Upper lobe of left lung (tissue), 6 donors: ENCODE measurements at places on chromosomes 7 and 10. TPM values are rescaled to one million over a fixed set of nuclear protein-coding genes. Genes with fewer than 3 reads are reported as not detected.
A peak's percentile ranks its signal among the peaks of the same experiment; 100 is the strongest.

GRCh38 chr10:101617824-101618568 lies 29.9 kb downstream of the DPCD start:
- H3K4me1 ChIP-seq: no peaks in the 10 kb centered on the region
- no peak for DNase-seq
- no peak overlapping the region for H3K27ac ChIP-seq
- no peak overlapping the region for H3K4me3 ChIP-seq
- H3K27me3 ChIP-seq: no peaks in the 10 kb centered on the region

- H3K36me3 ChIP-seq: no peaks in the 10 kb centered on the region
- H3K27me3 ChIP-seq: no peaks in the 10 kb centered on the region
- H3K4me1 ChIP-seq: peaks cover 13% of the 10 kb centered on the region
- no peak within 1 kb of the TSS for H3K27ac ChIP-seq
- peak; percentile 58 for DNase-seq
Observed at GRCh38 chr10:93566435-93567276, at the start of gene FFAR4. Gene FFAR4, plus strand, starts transcription at chr10:93566665. Its CDS starts 56 bp downstream, at chr10:93566721.

Gene UROS
- total RNA-seq: 32.4 TPM

DNA sequence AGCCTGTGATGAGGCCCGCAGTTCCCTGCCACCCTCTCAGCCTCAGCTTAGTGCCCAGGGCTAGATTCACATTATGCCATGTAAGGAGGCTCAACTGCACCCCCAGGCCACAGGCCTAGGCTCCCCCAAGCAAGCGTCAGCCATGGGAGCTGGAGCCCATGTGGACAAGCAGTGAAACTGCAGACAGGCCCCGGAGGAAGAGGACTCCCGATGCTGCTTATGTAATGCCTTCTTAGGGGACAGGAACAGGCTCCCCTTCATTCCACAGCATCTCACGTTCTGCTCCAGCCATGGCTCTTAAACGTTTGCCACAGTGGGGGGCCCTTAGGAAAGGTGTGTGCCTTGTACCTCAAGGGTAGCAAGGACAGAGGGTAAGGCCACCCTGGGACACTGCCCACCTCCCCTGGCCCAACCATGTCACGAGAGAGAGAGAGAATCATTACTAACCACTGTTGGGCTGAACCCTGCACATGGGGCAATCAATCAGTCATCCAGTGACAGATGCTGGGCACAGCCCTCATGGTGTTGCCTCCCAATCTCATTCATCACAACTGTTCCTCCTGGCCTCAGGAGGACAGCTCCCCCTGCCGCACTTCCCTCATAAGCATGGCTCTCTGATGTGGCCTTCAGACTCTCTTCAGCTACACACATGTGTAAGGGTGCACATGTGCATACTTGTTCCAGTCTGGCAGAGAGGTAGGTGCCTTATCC lies 263.0 kb downstream of the GRID1 start:
- no peak overlapping the region for H3K27ac ChIP-seq
- no peak overlapping the region for H3K4me3 ChIP-seq
- H3K36me3 ChIP-seq: no peaks in the 10 kb centered on the region
- DNase-seq: no peak

Gene SLC39A12
- 0.34 TPM for total RNA-seq

GRCh38 chr7:46767071-46767470 lies 814.8 kb downstream of the TNS3 start:
- no peak overlapping the region for H3K4me3 ChIP-seq
- H3K36me3 ChIP-seq: no peaks in the 10 kb centered on the region
- no peaks in the 10 kb centered on the region for H3K27me3 ChIP-seq
- no peak for DNase-seq
- H3K4me1 ChIP-seq: no peaks in the 10 kb centered on the region

DNA sequence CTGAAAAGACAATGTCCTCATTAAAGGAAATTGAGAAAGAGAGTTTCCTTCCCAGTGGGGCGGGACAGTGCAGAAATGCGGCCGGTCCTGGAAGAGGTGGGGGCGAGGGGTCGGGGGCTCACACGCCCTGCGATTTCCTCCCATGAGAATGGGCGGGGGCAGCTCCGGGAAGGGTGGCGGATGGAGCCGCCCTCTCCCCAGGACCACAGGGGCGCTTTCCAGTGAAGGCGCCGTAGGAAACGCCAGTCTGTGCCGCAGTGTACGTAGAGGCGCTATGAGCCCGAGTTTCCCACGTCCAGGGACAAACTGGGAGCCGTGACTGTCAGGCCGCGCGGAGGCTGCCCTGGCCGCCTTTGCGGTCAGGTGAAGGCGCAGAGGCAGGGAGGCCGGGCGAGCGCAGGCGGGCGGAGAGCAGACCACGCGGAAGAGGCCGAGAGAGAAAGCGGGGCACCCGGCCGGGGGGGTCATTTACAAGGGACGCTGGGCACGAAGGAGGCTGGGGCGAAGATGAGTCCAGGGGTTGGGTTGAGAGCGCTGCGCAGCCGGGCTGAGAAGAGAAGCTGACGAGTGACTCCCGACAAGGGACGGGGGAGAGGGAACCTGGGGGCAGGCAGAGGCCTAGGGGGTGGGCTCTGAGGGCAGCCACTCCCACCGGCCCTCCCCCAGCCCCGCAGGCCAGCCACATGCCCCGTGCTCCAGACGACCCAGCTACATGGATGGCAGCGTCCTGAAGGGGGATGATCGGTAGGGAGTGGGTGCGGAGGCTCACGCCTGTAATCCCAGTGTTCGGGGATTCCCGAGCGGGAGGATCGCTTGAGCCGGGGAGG lies 45.0 kb downstream of the ALOX5 start:
- peaks cover 42% of the 10 kb centered on the region for H3K4me1 ChIP-seq
- peak overlapping the region; percentile 59 for H3K4me3 ChIP-seq
- H3K36me3 ChIP-seq: no peaks in the 10 kb centered on the region
- peak overlapping the region; percentile 96 for H3K27ac ChIP-seq

Gene SLC25A28
- total RNA-seq: 53.4 TPM

Gene C10orf53
- not detected for total RNA-seq

- H3K36me3 ChIP-seq: no peaks in the 10 kb centered on the region
- no peak for DNase-seq
- H3K4me1 ChIP-seq: no peaks in the 10 kb centered on the region
- H3K27me3 ChIP-seq: no peaks in the 10 kb centered on the region
- H3K4me3 ChIP-seq: no peak overlapping the region
Observed at GRCh38 chr7:43303740-43304241, 191.3 kb downstream of the HECW1 start.

Gene CPA4
- not detected for total RNA-seq

- peaks cover 23% of the 10 kb centered on the region for H3K4me1 ChIP-seq
- DNase-seq: no peak
- no peaks in the 10 kb centered on the region for H3K36me3 ChIP-seq
- H3K27me3 ChIP-seq: no peaks in the 10 kb centered on the region
- no peak overlapping the region for H3K27ac ChIP-seq
Observed at GRCh38 chr10:77872151-77872946, 54.2 kb downstream of the DLG5 start.

DNA sequence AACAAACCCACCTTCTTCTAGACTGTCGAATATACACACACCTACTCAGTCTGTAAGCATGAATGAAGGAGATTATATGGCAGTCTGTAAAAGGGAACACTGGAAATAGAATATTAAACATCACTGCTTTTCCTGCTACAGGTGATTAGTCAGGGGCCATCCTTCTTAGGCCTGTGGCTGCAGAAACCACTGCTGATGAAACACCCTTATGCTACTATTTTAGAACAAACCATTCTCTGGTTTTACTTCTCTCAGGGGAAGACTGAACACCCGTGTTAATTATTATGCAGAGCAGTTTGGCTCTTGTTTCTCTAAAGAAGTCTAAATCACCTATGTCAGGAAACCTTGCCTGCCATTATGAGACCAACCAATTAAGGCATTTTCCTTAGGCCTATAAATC lies 351.1 kb upstream of the KLF6 start:
- no peaks in the 10 kb centered on the region for H3K36me3 ChIP-seq
- peaks cover 3% of the 10 kb centered on the region for H3K4me1 ChIP-seq
- DNase-seq: no peak
- H3K4me3 ChIP-seq: no peak overlapping the region
- H3K27ac ChIP-seq: no peak overlapping the region

- H3K4me3 ChIP-seq: no peak overlapping the region
- no peak for DNase-seq
- H3K27ac ChIP-seq: no peak overlapping the region
- H3K27me3 ChIP-seq: no peaks in the 10 kb centered on the region
- H3K36me3 ChIP-seq: no peaks in the 10 kb centered on the region
Observed at GRCh38 chr10:46171661-46172060, 115.1 kb upstream of the ANTXRL start.

- H3K27me3 ChIP-seq: no peaks in the 10 kb centered on the region
- H3K4me3 ChIP-seq: no peak overlapping the region
- DNase-seq: no peak
- no peaks in the 10 kb centered on the region for H3K36me3 ChIP-seq
Observed at GRCh38 chr10:131591936-131592335, 280.4 kb upstream of the TCERG1L start.

- no peak for DNase-seq
- H3K27ac ChIP-seq: no peak overlapping the region
- H3K4me3 ChIP-seq: no peak overlapping the region
- H3K27me3 ChIP-seq: no peaks in the 10 kb centered on the region
Observed at GRCh38 chr10:118952493-118953295, 76.8 kb upstream of the NANOS1 start.

DNA sequence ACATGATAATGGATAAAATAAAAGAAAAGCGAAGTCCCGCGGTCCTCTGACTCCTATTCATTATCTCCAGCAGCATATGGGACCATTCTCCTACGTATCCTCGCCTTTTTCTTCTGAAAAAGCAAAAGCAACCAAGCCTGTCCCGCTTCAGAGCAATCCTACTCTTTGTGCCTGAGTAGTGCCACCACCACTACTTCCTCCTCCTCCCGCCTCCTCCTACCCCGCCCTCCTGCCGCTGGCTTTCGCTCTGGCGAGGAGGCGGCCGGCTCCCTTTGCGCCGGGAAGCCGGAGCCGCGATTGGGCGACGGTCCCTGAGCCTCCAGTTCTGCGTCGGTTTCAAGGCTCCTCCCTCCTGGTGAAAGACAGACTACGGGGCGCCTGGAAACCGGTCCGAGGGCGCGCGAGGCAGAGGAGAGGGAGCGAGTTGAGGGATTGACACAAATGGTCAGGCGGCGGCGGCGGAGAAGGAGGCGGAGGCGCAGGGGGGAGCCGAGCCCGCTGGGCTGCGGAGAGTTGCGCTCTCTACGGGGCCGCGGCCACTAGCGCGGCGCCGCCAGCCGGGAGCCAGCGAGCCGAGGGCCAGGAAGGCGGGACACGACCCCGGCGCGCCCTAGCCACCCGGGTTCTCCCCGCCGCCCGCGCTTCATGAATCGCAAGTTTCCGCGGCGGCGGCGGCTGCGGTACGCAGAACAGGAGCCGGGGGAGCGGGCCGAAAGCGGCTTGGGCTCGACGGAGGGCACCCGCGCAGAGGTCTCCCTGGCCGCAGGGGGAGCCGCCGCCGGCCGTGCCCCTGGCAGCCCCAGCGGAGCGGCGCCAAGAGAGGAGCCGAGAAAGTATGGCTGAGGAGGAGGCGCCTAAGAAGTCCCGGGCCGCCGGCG lies at the start of gene FZD1:
FZD1 (plus strand) TSS at position 388 of the 878 bp plus-strand sequence; CDS start at position 836, 448 bp downstream.
- peak within 1 kb of the TSS; percentile 96 for H3K27ac ChIP-seq
- peak; percentile 97 for DNase-seq
- H3K4me1 ChIP-seq: peaks cover 24% of the 10 kb centered on the region
- H3K36me3 ChIP-seq: no peaks in the 10 kb centered on the region

GRCh38 chr7:117412946-117413559 lies 14.2 kb downstream of the ASZ1 start:
- H3K4me3 ChIP-seq: no peak overlapping the region
- no peak overlapping the region for H3K27ac ChIP-seq

GRCh38 chr7:42082144-42082543 lies 154.9 kb downstream of the GLI3 start:
- H3K4me3 ChIP-seq: no peak overlapping the region
- H3K4me1 ChIP-seq: peaks cover 11% of the 10 kb centered on the region
- H3K36me3 ChIP-seq: no peaks in the 10 kb centered on the region
- no peak for DNase-seq
- H3K27me3 ChIP-seq: no peaks in the 10 kb centered on the region

Gene TRIM50
- total RNA-seq: 0.13 TPM

DNA sequence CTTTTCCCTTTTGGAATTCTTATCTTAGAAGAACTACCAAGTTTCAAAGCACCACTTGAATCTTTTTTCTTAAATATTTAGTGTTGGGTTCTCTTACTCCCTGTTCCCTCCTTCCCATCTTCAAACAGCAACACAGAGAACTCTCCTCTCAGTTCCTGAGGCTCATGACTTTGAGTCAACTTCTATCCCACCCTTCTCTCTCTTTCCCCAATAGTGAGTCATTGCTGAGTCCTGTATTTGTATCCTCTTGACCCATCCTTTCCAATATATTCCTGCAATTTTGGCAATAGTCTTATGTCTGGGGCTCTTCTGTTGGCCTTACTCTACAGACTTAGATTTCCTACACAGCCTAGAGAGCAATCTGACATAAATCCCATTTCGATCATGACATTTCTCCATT lies 20.8 kb upstream of the JCAD start:
- H3K27ac ChIP-seq: no peak overlapping the region
- DNase-seq: no peak
- H3K36me3 ChIP-seq: no peaks in the 10 kb centered on the region
- H3K4me3 ChIP-seq: no peak overlapping the region
- H3K27me3 ChIP-seq: no peaks in the 10 kb centered on the region

- H3K27ac ChIP-seq: no peak overlapping the region
- peaks cover 2% of the 10 kb centered on the region for H3K36me3 ChIP-seq
- H3K27me3 ChIP-seq: no peaks in the 10 kb centered on the region
- no peak for DNase-seq
- H3K4me3 ChIP-seq: no peak overlapping the region
Observed at GRCh38 chr10:111017098-111017497, 59.7 kb upstream of the ADRA2A start.

GRCh38 chr10:34079702-34080484 lies 735.2 kb downstream of the PARD3 start:
- peak overlapping the region; percentile 46 for H3K27ac ChIP-seq
- H3K27me3 ChIP-seq: no peaks in the 10 kb centered on the region
- H3K36me3 ChIP-seq: no peaks in the 10 kb centered on the region
- DNase-seq: no peak
- H3K4me1 ChIP-seq: no peaks in the 10 kb centered on the region

DNA sequence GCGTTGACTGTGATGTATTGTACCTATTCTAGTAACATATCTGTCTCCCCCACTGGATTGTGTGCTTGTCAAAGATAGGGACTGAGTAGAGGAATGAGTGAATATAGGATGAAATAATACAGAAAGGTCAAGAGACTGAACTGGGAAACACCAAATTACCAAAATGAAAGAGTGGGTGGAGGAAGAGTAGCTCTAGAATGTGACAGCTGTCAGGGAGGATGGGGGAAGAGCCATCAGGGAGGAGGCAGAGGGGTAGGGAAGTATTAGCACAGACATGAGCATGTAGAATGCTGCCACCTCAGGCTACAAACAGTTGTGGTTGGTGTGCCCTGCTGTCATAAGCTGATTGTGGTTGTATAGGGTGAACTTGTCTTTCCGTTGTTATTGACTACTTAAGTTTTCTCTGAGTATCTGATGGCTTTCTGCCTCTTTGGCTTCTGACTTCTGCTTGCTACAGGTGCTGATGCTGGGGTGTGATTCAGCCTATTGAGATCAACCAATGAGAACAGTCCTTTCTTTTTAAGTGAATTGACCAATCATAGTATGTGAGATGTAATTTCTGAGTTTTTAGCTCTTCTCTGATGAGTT lies 5.6 kb downstream of the CCSER2 start:
- no peaks in the 10 kb centered on the region for H3K27me3 ChIP-seq
- no peak overlapping the region for H3K4me3 ChIP-seq
- peaks cover 51% of the 10 kb centered on the region for H3K4me1 ChIP-seq
- H3K27ac ChIP-seq: no peak overlapping the region
- DNase-seq: no peak

Gene SEMA3D
- total RNA-seq: 4.2 TPM
